ENCODE measurements at places on chromosomes 1 and 21.

DNA sequence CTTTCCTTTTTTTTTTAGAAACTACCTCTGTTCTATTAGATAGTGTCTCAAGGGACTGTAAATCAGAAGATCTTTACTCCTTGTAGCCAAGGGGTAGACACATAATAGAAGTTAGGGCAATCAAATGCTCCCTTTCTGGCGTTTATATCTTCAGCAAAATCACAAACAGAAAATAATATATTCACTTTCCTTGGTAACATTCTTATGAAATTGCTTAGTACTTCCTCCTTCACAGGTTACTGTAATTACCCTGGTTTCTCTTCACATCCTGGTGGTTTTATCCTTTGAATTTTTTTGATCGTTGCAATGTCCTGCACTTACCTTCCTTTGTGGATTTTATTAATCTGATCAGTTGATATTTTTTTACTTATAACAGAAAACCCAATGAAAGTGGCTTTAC, 1064.9 kb downstream of the NCAM2 start:
- DNase-seq: no peak

DNA sequence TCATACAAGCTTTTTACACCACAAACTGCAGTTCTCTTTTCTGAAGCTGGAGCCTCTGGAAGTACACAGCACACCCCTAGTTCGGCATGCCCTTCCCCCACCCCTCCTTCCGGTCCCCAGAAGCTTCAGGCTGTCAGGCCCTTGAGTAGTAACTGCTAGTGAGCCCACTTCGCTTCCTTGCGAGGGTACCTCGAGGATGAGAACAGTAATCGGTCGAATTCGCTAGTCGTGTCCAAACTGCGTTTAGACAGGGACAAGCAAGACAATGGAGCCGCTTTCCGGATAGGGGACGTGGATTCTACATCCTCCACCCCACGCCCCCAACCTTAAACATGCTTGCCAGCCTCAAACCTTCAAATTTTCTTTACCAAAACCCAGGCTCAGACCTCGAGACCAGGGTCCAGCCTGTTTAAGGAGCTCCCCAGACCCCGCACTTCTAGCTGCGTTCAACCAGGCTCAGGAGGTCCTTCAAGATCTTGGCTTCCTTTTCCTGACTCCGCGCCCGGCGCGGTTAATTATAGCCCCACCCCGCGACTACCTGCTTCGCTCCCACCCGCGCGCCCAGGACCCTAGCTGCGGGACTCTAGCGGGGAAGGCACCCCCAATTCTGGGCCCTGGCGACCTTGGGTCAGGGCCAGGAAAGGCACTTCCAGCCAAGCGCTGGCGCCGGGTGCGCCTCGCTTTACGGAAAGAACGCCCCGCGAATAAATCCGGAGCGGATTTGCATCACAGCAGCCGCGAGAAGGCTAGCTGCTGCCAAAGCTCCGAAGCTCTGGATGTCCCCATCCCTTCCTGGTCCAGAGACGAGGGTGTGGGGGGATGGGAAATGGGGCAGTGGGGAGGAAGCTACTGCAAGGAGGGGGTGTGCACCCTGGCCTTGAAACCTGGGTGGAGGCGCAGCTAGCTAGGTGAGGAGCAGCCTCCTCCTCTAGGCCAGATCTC, 8.1 kb upstream of the TSPAN1 start:
- no peak for DNase-seq

DNA sequence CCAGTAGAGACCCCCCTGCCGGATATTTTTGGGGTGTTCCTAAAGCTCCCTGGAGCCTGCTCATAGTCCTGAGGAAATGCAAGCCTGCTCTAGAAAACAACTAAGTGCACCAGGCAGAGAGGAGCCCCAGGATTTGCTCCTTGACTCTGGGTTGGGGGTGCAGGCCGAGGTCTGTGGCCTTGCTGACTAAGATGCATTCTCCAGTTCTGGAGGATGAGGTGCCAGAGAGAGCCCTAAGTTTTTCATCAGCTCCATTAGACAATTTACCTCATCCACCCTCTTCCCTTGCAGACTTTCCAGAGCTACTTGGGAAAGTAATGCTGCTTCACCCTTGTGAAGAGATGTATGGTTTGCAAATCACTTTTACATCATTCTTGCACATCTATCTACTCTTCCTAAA, 9.1 kb downstream of the TUFT1 start:
- DNase-seq: no peak

- no peak for DNase-seq
These were observed 216.8 kb downstream of the KAZN start for GRCh38 chr1:14815175-14815877.

DNA sequence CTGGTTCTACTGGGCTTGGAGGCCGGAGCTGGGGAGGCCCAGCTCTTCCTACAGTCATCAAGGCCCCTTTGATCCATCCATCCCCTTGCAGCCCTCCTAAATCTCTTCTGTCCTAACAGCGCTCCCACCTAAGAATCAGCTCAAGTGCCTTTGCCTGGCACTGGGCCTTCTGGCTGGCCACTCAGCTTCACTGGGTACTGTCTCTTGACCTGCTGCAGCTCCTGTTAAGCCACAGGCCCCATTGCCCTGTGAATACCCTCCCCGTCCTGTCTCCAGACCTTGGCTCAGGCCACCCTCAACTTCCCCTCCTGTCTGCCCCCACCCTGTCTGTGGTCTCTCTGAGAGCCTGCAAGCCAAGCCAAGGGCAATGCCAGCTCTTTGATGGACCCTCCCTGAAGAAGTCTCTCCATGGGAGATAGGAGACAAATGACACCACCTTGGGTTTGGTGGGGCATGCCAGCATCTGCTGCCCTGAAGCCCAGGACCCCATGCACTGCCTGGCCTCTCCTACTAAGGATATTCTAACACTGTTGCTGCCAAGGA, 27.3 kb downstream of the FAM151A start:
- DNase-seq: no peak

- DNase-seq: no peak
These were observed 25.5 kb downstream of the CD58 start for GRCh38 chr1:116545359-116545705.

GRCh38 chr1:231419738-231420298, 2.3 kb downstream of the EGLN1 start:
- no peak for DNase-seq

DNA sequence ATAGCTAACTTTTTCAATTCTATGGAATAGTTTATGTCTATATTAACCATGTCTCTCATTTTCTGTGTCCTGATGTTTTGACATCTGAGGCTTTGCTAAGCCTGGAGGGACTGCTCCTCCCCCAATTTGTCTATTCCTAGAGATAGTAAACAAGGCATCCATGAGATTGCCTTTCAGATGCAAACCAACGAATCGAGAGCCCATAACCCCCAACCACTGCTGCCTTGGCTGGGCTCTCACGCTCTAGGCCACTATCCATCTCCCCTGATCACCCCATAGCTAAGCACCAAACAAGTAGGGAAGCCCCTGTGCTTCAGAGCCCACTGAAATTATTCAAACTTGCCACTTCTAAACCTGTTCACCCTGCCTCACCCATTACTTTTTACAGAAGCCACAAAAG, 437.7 kb downstream of the SETD4 start:
- DNase-seq: no peak

DNA sequence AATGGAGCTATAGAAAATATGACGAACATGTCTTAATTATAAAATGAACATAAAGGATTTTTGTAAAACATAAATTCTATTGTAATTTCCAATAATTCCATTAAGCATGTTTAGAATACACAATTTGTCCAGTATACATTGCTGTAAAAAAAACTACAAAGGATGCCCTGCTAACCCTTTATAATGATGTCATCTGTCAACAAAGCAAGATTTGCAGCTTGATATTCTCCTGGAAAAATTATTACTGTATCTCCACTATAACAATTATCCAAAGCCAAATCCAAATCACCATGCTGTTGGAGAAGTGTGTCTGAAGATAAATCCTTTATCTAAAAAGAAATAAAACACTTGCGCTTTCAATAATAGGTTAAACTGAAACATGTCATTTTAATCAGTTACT, 47.6 kb downstream of the SHCBP1L start:
- no peak for DNase-seq

- DNase-seq: no peak
These were observed 7.9 kb downstream of the CBR1 start for GRCh38 chr21:36077758-36078157.

- DNase-seq: no peak
These were observed 9.3 kb upstream of the FAM89A start for GRCh38 chr1:231049121-231049979.

DNA sequence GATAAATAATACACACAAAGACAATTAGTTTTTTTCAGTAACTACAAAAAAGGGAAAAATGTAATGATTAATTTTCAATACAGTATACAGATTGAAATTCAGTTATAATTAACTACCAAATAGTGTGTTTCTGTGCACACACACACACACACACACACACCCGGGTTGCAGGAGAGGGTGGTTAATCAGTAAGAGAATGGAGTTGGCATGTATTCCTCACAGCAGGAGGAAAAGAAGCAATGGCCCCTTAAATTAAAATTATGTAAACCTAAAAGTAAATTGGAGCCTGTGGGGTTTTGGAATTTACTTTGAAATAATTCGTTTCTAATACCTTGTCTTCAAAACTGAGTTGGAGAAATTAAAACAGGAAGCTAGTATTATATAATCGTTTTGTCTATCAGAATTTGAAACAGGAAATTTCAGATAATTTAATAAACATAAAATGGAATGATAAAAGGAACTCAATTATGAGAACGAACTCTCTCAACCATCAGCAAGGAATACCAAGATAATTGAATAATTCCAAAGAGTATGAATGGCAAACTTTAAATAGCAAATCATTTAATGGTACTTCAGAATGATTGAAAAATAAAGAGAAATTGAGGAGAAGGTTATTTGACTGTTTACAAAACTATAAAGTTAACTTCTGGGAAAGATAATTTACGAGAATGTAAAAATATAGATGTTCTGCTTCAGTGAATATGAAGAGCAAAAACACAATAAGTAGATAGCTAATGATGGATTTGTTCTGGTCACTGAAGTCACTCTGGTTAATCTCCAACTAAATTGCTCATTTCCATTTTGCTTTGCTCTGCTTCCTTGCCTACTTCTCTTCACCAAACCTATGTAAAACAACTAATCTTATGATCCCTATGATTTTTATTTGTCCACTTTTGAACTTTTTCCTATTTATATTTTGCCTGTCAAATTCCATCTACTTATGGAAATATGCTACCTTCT, 547.9 kb upstream of the ZP4 start:
- DNase-seq: no peak

GRCh38 chr21:21045518-21045917, 47.3 kb downstream of the NCAM2 start:
- no peak for DNase-seq

DNA sequence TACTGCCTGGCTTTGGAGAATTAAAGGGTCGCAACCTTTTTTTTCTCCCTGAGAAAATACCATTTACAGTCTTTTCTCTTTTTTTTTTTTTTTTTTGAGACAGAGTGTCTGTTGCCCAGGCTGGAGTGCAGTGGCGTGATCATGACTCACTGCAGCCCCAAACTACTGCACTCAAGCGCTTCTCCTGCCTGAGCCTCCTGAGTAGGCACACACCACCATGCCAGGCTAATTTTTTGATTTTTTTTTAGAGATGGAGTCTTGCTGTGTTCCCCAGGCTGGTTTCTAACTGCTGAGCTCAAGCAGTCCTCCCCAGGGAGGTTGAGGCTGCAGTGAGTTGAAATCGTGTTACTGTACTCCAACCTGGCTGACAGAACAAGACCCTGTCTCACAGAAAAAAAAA, 24.6 kb downstream of the UBE4B start:
- no peak for DNase-seq

GRCh38 chr1:246302251-246302625, 204.8 kb downstream of the SMYD3 start:
- no peak for DNase-seq

- DNase-seq: no peak
These were observed 2.4 kb upstream of the CD247 start for GRCh38 chr1:167520711-167521206.

DNA sequence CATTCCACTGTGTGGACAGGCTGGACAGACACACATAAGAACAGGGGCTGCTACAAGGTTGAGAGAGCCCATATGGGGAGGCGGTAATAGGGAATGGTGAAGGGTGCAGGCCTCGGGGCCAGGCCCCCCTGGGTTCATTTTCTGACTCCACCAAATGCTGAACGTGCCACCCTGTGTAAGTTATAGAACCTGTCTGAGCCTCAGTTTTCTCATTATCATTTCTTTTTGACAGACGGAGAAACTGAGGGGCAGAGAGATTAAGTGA, 569.5 kb downstream of the PTPRU start:
- DNase-seq: no peak

- no peak for DNase-seq
These were observed 158.0 kb downstream of the GPATCH2 start for GRCh38 chr1:217472915-217473314.

- no peak for DNase-seq
These were observed 212.8 kb upstream of the RAB4A start for GRCh38 chr1:229058111-229058561.

GRCh38 chr1:103107741-103108375, 464 bp downstream of the COL11A1 start:
- no peak for DNase-seq

GRCh38 chr1:205287076-205287475, 34.5 kb downstream of the NUAK2 start:
- no peak for DNase-seq
